ENCODE measurements at places on chromosomes 7 and 10.

- no peak for DNase-seq
These were observed 111.5 kb downstream of the PLCE1 start for GRCh38 chr10:94105226-94105625.

- DNase-seq: no peak
These were observed 7.6 kb upstream of the GRID2IP start for GRCh38 chr7:6558837-6559236.

GRCh38 chr10:33776419-33777070 is 442.1 kb upstream of the NRP1 start:
- no peak for DNase-seq

DNA sequence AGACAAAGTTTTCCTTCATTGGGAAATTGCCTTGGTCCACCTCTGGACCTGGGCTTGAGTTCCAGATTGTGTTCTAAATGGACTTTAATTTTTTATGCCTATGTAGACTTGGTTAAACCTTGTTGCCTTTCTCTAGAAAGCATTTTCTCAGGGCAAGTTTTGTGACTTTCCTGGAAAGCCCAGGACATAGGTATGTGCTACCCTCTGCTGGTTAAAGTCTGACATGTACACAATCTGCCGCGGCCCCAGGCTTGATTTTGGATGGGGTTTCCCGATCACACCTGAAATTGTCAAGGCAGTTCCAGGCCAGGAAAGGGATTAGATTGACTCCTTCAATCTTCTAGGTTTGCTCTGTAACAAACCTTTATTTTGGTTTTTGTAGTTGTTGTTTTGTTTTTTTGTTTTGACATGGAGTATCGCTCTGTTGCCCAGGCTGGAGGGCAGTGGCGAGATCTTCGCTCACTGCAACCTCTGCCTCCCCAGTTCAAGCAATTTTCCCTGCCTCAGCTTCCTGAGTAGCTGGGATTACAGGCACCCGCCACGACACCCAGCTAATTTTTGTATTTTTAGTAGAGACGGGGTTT is 14.1 kb upstream of the AKR1B10 start:
- peak; percentile 2 for DNase-seq

DNA sequence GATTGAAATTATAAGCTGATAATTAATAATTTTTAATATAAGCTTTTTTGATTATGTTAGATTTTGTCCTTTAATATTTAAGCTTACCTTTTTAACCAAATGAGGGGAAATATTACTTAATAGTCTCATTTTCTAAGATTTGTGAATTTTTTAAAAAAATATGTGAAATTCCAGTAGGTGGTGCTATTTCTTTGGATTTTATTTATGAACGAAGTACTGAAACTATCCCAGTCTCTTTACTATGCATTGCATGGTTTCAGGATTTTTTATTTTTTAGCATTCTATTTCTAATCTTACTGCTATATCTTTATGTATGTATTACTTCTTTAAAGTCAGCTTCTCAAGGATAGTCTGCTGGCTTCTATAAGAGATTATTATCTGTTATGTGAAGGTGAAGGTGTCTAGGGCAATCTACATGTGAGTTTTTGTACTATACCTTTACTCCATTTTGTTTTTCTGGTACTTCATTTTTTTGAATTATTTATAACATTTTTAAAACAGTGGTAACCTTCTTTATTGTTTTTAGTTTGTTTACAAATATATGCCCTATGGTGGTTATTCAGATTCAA is 78.3 kb downstream of the ATRNL1 start:
- no peak for DNase-seq

All from immature natural killer cell (primary cell).